ENCODE measurements at places on chromosomes 12 and 14.
A peak's percentile ranks its signal among the peaks of the same experiment; 100 is the strongest.

DNA sequence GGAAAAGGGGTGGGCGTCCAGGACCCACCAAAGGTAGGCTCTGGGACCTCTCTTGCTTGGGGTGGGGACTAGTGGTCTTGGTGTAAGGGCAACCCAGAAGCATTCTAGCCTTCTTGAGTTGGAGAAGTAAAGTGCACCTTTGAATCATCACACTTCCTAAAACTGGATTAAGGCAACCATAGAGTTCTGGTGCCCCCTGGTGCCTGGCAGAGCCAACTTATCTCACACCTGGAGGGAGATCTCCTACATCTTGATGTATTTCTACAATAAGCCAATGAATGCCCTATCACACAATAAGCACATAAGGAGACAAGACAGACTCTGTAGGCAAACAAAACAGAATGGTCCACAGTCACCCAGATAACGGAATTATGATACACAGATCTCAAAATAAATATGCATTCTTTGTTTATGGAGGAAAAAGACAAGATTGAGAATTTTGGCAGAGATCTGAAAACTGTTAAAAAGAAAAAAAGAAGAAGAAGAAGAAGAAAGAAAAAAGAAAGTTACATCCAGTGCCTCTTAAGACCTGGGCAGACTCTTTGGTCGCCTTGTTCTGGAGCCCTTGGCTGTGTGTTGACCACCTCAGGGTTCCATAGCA, 95.9 kb upstream of the PPP2R5C start:
- no peak for DNase-seq

DNA sequence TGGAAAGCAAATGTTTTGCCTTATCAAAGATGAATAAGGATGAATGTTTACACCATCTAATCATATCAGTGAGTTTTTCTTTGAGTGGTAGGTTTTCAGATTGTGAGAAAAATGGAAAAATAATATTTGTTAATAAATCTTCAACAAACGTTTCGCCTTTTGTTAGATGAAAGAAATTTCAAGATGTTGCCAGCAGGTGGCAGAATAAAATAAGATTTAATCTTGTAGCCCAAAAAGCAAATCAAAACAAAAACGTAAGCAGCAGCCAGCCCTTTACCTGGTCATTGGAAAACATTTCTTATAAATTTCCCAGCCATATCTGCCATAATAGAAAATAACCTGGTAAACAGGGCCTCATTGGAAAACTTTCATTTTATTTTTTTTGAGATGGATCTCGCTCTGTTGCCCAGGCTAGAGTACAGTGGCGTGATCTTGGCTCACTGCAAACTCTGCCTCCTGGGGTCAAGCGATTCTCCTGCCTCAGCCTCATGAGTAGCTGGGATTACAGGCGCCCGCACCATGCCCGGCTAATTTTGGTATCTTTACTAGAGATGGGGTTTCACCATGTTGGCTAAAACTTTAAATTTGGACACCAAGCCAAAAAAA, 15.4 kb upstream of the TMEM120B start:
- DNase-seq, result no peak

DNA sequence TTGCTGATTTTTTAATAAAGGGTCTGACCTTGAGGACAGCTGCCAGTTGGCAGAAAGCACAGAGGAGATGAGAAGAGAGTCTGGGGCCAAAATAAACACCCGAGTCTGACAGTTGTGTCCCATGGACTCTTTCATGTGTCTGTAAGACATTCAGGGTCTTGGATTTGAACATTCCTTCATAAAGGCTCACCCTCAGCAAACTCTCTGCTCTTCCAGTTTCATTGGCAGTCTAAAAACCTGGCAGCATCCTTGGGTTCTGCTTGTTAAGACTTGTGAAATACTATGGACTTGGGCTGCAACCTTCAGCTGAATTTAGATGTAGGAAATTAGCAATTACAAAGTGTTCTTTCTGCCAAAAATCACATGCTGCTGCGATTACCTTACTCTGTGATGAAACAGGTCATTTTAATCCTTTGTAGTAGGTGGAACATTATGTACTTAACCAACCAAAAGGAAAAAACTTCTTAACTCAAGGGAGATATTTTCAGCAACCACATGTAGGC, 32.0 kb upstream of the LMNTD1 start:
- peak; percentile 9 for DNase-seq

GRCh38 chr12:91774434-91774921, 371.2 kb downstream of the BTG1 start:
- DNase-seq, result no peak

- DNase-seq, result no peak
Measured at GRCh38 chr12:26028953-26029735, 70.7 kb downstream of the RASSF8 start.

DNA sequence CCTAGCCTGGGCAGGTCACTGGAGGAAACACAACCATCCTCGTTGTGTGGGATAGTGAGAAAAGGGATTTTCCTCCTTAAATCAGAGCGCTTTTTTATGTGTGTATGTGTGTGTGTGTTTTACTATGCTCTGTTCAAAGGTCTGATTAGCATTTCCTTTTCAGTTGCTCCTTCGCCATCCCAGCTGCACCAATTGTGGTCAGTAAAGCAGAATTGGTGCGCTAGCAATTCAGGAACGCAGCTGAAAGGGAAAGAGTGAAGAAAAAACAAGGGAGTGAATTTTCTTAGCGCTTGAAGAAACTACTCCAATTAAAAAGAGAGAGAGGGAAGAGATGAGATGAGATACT, 173.3 kb upstream of the PARP11 start:
- DNase-seq, result no peak

- DNase-seq, result no peak
Measured at GRCh38 chr12:98653866-98654493, 8.9 kb downstream of the APAF1 start.

DNA sequence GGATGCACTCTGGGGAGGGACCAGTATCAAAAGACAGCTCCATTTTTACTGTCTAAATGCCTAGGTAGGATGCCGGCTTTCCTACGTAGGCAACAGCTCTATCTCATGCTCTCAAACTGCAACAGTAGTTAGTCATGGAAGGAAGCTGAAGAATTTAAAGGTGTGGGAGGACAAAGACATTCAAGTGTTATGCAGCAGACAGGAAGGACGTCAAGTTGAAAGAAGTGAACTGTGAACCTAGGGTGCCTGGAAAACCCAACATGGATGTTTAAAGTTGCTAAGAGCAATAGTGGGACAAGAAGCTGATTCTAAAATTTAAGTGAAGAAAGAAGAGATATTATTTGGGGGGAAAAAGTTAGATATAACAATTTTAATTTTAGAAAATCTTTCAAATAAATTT, 5.9 kb downstream of the SEC23A start:
- no peak for DNase-seq

DNA sequence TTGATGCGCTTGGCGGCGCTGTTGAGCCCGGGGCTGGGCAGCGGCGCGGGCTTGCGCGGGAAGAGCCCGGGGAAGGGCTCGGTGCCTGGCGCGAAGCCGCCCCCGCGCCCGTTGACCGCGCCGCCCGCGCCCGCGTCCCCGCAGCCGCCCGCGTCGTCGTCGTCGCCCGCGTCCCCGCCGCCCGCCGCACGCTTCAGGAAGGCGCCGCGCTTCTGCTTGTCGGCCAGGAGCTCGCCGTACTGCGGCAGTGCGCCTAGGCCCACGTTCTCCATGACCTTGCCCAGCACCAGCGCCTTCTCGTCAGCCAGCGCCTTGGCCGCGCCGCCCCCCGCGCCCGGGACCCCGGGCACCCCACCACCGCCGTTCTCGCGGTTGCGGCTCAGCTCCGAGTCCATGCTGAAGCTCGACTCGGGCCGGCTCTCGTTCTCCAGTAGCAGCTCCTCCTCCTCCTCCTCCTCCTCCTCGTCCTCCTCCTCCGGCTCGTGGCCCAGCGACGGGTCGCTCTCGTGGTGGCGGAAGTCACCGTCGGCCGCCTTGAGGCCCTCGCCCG, 97.2 kb downstream of the BCL11B start:
- DNase-seq, result no peak

GRCh38 chr14:71588028-71588427, 344.2 kb upstream of the RGS6 start:
- DNase-seq, result peak; percentile 34

DNA sequence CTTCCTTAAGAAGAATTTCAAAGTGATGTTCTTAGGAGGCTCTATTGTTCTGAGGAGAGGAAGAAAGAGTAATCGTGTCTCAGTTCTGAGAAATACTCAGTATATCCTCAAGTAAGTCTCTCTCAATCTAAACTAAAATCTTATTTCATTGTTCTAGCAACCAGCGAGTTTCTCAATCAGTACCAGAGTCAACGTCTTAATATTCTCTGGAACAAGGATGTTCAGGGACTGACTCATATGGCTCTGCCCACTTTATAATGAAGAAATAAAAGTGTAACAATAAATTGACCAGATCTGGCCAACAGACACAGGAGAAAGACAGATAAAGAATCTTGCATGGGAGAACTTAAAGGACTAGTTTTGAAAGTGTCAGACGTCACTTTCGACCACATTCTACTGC, 469.8 kb upstream of the FLRT2 start:
- no peak for DNase-seq

GRCh38 chr12:9364224-9365176, 156.3 kb upstream of the PZP start:
- peak; percentile 38 for DNase-seq

DNA sequence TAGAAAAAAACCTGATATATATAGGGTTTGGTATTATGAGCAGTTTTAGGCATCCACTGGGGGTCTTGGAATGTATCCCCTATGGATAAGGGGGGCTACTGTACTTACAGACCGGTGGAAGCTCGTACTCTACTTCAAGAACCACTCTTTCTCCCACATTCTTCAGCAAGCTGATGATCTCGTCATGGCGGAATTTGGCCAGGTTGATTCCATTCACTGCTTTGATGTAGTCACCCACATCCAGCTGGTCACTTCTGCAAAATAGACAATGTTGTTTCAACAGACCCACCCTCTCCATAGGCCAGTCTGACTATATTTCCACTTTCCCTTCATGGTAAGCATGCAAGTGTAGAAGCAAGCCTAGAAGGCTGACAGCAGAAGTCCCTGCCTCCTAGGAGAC, 139.9 kb downstream of the GRIP1 start:
- DNase-seq, result no peak

- no peak for DNase-seq
Measured at GRCh38 chr12:23895792-23896218, 53.7 kb downstream of the SOX5 start.

GRCh38 chr12:64006211-64006825, 161.8 kb downstream of the SRGAP1 start:
- DNase-seq, result peak; percentile 75

GRCh38 chr14:55713486-55713885, 133.5 kb downstream of the KTN1 start:
- DNase-seq, result no peak
